HFFc6 (cell line): ENCODE measurements at places on chromosomes 3 and 15.

- no peak for DNase-seq
Observed at GRCh38 chr3:79178471-79179180, 589.2 kb downstream of the ROBO1 start.

- DNase-seq, result no peak
Observed at GRCh38 chr3:133869586-133869985, 26.1 kb downstream of the RAB6B start.

GRCh38 chr3:106425026-106425425 lies 556.2 kb upstream of the CBLB start:
- DNase-seq, result peak; percentile 49

DNA sequence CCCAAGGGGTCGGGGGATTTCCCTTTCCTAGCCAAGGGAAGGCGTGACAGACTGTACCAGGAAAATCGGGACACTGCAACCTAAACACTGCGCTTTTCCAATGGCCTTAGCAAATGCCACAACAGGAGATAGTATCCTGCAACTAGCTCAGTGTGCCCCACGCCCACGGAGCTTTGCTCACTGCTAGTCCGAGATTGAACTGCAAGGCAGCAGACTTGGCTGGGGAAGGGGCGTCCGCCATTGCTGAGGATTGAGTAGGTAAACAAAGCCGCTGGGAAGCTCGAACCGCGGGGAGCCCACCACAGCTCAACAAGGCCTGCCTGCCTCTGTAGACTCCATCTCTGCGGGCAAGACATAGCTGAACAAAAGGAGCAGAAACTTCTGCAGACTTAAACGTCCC lies 72.3 kb upstream of the THRB start:
- DNase-seq, result no peak

DNA sequence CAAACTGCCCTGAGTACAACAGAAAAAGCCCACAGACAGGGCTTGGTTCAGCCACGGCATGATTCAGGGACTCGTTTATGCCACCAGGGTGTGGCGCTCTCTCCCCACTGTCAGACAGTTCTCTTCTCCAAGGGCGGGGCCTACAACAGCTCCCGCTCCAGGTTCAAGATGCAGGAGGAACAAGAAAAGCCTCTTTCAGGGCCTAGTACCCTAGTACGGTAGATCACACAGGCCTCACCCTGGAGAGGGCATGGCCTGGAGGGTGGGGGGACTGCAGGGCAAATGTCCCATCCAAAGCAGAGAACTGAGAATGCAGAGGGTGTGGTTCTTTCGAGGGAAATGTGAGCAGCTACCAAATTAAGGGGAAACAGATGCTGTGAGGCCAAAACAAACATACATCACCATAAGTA lies 12.0 kb downstream of the MESD start:
- peak; percentile 47 for DNase-seq

- DNase-seq, result no peak
Observed at GRCh38 chr3:65210026-65210814, 522.4 kb upstream of the ADAMTS9 start.

GRCh38 chr3:124609402-124609801 lies 120.8 kb upstream of the UMPS start:
- DNase-seq, result no peak

- no peak for DNase-seq
Observed at GRCh38 chr3:46671541-46672348, 21.7 kb downstream of the ALS2CL start.

GRCh38 chr15:62795171-62795570 lies 247.4 kb upstream of the TPM1 start:
- DNase-seq, result no peak

- DNase-seq, result no peak
Observed at GRCh38 chr3:124156866-124157712, 165.2 kb upstream of the ROPN1 start.

DNA sequence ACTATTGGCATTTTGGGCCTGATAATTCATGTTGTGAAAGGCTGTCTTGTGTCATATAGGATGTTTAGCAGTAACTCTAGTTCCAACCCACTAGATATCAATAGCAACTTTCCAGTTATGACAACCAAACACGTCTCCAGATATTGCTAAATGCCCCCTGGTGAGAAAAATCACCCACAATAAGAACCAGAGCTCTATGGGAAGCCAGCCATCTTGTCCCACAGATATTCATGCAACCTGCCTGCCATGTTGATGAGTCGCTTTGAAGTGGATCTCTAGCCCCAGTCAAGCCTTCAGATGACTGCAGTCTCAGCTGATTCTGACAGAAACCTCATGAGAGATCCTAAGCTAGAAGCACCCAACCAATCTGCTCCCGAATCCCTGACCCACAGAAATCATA lies 5.6 kb upstream of the TNIK start:
- DNase-seq, result no peak

DNA sequence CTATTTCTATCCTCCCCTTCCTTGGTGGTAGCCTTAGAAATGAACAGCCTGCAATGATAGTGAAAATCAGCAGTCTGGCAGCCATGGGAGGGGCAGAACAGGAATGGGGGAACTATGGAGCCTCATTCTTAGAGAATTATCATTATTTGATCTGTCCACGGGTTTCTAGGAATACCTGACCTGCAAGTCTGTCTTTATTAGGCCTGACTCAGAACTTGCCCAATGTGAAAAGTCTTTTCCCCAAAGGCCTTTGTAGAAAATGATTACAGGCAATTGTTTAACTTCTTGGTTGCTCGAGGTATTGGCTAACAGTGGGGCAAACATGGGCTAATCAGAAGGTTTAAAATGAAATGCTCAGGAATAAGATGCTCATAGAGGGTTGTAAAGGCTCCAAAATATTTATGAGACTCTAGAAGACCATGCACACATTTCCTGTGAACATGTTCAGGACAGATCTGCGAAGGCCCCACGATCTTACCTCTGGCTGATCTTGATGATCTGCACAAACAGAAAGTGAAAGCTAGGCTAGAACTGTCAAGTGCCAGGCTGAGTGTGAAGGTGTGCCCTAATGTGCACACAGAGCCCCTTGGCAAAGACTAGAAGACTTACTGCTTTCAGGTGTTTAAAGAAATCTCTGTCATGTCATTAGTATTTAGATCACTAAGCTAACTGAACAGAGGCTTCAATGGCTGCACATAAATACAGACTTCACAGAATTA lies 39.6 kb upstream of the LAMP3 start:
- no peak for DNase-seq

DNA sequence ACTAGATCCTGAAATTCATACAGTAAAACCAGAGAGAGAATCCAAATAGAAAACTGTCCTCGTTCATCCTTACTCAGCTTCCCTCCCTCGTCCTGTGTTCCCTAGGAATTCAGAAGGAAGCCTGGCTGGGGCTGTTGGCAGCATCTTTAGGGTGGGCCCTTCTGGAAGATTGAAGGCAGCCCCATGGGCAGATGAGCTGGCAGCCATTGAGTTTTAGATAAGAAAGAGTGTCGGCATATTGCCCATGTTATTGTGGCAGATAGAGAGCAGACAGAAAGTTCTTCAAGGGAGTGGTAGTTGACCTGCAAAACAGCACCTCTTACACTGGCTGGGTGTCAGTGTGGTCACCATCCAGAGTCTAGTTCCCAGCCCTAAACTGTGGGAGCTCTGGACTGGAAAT lies 23.5 kb downstream of the TMOD2 start:
- no peak for DNase-seq

GRCh38 chr3:155517903-155518302 lies 224.4 kb upstream of the STRIT1 start:
- DNase-seq, result no peak

- no peak for DNase-seq
Observed at GRCh38 chr15:96300836-96301235, 29.7 kb upstream of the NR2F2 start.

DNA sequence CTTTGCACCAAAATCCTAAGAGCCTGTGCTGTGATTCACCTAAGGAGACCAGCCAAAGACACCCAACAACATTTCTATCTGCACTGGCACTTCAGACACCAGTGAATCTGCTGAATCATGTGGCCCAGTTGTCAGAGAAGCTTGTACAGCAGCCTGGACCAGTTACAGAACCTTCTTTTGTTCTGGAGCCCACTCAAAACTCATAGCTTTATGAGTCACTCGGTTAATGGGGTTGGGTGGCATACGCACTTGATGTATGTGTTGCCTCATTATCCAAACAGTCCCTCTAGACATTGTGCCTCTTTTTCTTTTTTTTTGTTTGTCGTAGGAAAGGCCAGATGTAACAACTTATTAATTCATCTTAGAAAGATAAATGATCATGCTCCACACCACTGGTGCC lies 25.6 kb upstream of the GOLGA6L2 start:
- DNase-seq, result no peak

DNA sequence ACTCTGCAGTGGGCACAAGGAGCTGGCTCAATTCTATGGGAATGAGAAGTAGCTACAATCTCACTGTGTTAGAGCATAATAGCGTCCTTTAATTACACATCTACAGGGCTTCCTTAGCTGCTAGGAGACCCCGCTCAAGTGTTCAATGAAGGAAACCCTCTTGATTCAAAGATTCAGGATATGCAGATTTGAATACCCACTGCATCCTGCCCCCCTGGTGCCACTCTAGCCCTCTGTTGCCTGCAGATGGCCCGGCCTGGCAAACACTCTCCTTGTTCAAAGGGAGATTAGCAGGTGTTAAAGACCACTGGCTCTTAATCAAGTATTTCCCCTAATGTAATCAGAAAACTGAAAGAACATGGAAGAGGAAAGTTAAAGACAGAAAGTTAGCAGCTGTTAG lies 356.6 kb downstream of the VGLL3 start:
- no peak for DNase-seq

- no peak for DNase-seq
Observed at GRCh38 chr3:10457560-10457959, 47.8 kb downstream of the ATP2B2 start.

DNA sequence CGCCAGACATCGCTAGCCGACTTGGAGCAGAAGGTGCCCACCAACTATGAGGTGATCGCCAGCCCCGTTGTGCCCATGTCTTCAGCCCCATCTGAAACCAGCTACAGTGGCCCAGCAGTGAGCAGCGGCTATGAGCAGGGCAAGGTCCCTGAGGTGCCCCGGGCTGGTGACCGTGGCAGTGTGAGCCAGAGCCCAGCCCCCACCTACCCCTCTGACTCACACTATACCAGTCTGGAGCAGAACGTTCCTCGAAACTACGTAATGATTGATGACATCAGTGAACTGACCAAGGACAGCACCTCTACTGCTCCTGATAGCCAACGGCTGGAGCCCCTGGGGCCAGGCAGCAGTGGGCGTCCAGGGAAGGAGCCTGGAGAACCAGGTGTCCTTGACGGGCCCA lies 12.9 kb upstream of the APEH start:
- no peak for DNase-seq

DNA sequence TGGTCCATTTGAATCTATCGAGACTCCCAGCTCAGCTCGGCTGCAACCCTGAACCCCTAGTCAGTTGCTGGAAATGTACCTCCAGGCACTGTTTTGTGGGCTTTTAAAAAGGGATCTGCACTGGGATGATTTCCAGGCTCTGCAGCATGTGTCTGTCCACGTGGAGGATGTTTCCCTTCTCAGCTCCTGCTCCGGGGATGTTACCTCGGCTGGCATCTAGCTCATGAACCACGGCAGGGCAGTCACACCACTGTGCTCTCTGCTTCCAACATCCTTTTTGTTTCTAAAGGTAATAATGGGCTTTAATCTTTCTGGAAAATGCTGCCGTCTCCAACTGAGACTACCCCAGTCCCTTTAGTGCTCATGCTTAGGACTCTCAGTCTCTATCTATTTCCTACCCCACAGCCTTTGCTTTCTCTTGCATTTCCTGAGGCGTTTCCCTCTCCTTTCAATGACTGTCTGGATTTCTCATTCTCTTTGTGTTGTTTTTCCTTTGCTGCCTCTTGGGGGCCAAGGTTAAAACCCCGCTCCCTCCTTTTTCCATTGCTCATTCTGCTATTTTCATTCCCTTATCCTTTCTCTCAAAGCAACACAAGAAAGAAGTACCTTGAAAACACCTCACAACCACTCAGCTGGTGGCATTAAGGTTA lies 42.9 kb upstream of the AKAP13 start:
- DNase-seq, result no peak

GRCh38 chr15:38216763-38217162 lies 35.9 kb upstream of the SPRED1 start:
- no peak for DNase-seq

GRCh38 chr3:3765661-3766060 lies 33.6 kb upstream of the LRRN1 start:
- no peak for DNase-seq

DNA sequence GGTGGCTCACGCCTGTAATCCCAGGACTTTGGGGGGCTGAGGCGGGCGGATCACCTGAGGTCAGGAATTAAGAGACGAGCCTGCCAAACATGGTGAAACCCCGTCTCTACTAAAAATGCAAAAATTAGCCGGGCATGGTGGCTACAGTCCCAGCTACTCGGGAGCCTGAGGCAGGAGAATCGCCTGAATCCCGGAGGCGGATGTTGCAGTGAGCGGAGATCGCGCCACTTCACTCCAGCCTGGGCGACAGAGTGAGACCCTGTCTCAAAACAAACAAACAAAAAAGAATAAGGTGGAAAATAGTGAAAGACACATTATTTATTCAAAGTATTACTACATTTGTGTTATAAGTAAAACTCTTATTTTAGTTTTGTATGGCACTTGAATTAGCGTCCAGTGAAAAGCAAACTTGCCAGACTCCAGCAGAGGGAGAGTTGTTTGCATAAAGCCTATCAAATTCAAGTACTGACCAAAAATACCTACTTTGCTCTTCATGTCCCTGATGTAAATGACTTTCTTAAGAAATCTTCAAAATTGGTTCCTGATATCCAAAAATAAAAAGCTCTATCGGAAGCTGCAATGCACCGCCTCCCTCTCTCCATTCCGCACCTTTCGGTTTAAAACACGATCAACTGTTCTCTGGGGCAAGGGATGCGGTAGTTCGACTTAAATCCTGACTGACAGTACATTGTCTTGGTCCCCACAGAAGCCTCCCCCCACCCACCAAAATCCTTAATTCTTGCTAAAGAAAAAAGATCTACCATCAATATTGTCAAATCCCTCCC lies 1.2 kb downstream of the TRPM7 start:
- DNase-seq, result no peak

- DNase-seq, result no peak
Observed at GRCh38 chr3:69881051-69881450, 118.5 kb upstream of the SAMMSON start.

DNA sequence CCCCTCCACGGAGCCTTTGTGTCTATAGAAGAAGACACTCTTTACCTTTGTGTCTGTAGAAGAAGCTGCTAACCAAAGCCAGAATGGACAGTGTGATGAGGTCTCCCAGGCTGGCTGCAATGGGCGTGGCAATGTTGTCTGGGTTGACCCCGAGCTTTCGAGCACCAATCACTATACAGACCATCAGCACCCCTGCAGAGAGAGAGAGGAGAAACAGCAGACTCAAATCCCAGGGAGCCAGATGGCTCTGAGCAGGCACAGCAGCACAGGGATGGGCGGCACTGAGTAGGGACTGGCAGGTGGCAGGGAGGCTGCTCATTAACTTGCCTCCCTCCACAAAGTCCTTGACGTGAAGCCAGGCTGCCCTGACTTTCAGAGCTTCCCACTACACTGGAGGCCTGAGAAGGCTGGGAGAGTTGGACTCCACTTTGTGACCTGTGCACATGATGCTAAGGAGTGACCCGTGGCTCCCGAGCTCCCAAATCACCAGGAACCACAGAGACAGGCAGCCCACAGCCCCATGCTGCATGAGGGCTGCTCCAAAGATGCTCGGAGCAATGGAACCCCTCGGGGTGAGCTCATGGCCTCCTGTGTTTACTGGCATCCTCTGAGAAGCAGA lies 53.9 kb downstream of the ROPN1B start:
- no peak for DNase-seq
